ENCODE measurements at places on chromosomes 12 and 14.

GRCh38 chr12:130334937-130335336, 2.8 kb upstream of the PIWIL1 start:
- DNase-seq: no peak

DNA sequence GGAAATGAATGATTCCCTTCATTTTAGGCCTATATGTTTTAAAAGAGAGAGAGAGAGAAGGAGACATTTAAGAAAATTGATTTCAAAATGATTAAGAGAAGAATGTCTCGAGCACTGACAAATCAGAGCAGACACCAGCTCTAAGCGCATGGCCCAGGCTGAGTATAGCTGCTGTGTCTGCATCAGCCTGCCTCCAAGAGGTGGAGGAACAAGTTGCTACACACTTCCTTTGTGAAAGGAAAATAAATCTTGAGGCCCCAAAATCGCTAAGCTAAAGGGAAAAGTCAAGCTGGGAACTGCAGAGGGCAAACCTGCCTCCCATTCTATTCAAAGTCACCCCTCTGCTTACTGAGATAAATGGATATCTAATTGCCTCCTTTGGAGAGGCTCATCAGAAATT, 728.7 kb upstream of the TMEM132C start:
- DNase-seq: no peak

- no peak for DNase-seq
Observed at GRCh38 chr14:94953541-94954260, 183.8 kb upstream of the GSC start.

GRCh38 chr12:49051373-49051764, 9.2 kb downstream of the KMT2D start:
- no peak for DNase-seq

GRCh38 chr12:31339831-31340622, 14.1 kb upstream of the SINHCAF start:
- no peak for DNase-seq

- no peak for DNase-seq
Observed at GRCh38 chr12:107474639-107475539, 210.7 kb upstream of the PWP1 start.

DNA sequence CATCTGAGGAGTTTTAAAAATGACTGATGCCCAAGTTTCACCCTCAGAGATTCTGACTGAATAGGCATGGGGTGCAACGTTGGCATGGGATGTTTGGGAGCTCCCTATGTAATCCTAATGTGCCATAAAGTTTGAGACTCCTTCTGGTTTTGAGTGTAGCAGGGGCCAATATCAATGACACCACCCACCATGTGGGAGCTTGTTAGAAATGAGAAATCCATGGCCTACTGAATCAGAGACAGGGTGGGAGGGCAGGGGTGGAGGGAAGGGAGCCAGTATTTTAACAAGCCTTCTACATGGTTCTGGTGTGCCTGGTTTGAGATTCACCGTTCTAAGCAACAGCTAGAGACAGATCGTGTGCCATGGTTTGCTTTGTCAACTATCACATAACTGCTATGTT, 46.1 kb downstream of the VCPKMT start:
- DNase-seq: no peak

GRCh38 chr14:81557146-81557545, 23.5 kb upstream of the SEL1L start:
- no peak for DNase-seq

- DNase-seq: no peak
Observed at GRCh38 chr14:100022772-100023451, 42.3 kb upstream of the EVL start.

GRCh38 chr14:31802838-31803237, 241.6 kb downstream of the NUBPL start:
- no peak for DNase-seq

- no peak for DNase-seq
Observed at GRCh38 chr14:88017535-88017934, 12.6 kb downstream of the GPR65 start.

DNA sequence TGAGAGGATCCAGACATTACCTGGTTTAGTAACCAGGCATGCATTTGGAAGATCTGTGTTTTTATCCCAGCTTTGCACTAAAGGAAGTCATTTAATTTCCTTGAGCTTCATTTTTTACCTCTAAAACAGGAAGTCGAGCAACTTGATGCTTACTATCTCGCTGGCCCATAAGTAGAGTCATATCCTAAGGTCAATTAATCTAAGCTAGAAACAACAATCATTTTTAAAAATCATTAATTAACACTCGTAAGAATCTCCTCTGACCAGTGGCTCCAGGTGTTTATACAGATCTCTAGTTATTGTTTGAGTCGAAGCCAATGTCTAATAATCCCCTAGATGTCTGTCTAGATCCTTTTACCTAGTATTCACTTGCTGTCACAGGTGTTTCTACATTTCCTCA, 355.8 kb upstream of the DCN start:
- no peak for DNase-seq

- no peak for DNase-seq
Observed at GRCh38 chr12:120225200-120225558, 24.3 kb upstream of the RPLP0 start.

DNA sequence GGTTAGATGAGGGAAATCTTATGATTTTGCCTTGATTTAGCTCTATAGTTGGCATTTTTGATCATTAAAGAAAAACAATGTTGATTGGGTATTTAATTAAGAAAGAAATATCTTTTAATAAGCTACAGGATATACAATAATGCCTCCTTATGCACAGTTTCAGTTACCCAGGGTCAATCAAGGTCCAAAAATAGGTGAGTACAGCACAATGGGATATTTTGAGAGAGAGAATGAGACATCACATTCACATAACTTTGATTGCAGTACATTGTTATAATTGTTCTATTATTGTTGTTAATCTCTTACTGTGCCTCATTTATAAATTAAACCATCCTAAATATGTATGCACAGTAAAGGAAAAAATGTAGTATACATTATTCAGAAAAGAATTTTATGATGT, 102.2 kb downstream of the MYF5 start:
- no peak for DNase-seq

GRCh38 chr14:71621980-71622605, 310.1 kb upstream of the RGS6 start:
- no peak for DNase-seq

DNA sequence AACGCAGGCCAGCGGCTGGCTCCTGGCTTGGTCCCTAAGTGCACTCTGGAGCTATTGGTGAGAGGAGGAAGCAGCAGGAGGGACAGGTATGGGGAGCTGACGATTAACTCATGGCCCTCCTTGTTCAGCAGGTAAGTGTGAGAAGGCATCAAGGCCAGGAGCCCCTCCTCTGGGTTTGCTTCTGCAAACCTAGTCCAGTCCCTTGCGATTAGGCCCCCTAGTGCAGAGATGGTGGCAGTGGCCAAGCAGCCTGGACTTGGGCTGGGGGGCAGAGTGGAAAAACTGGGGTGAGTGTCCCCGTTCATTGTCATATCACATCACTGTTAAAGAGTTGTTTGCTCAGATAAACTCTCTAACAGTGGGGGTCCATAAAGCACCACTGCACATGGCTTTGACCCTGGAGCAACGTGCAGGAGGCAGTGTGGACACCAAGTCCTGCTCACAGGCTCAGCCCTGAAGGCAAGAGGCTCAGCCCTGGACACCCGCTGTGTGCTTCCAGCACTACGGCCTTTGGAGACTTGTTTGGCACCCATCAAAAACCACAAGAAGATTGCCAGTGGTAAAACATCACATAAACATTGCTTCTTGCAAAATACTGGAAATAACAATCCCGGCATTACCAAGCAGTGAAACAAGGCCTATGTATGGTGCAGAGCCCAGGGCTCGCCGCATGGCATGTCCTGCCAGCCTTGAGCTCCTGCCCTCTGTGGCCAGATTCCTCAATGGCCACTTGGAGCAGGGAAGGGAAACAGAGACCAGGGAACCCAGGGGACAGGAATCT, 184.3 kb upstream of the RTL1 start:
- no peak for DNase-seq

DNA sequence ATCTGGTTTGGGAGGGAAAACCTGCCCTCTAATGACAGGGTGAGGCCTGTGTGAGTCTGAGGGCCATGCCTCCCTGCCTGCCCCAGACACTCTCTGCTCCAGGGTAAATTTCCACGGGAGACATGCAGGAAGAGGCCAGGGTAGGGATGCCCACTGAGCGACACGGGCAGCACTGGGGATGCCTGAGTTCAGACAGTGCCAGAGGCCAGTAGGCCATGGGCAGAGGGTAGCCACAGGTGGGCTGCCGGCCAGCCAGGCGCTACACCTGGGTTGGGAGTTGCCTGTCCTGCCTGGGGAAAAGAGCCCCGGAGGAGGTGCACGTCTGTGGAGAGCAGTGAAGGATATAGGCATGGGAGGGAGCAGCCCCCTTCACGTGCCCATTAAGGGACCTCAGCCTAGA, 3.6 kb downstream of the SERPINA12 start:
- no peak for DNase-seq

GRCh38 chr12:70365648-70366518, at the start of gene KCNMB4:
TSS of gene KCNMB4 (plus strand) at chr12:70366290. CDS start at chr12:70366735, 445 bp downstream.
- DNase-seq: peak; percentile 64

All from T-helper 2 cell (primary cell).